ENCODE measurements at places on chromosomes 4 and X. TPM values are rescaled to one million over a fixed set of nuclear protein-coding genes. Genes with fewer than 3 reads are reported as not detected.

Gene SMARCA1
- total RNA-seq = 92.1 TPM

GRCh38 chrX:73262991-73263390 lies 48.3 kb upstream of the NAP1L2 start:
- peak; percentile 20 for DNase-seq

Gene BEX1
- 52.2 TPM for total RNA-seq

GRCh38 chr4:42904986-42905385 lies 12.5 kb downstream of the GRXCR1 start:
- DNase-seq = no peak

- no peak for DNase-seq
Measured at GRCh38 chrX:144840616-144841015, 406.7 kb upstream of the SPANXN1 start.

Gene MAP3K15
- total RNA-seq = 2.0 TPM

Gene OTUD6A
- total RNA-seq = not detected

- DNase-seq = no peak
Measured at GRCh38 chr4:109739547-109739946, 9.7 kb upstream of the PLA2G12A start.

Measured in neural progenitor cell (in vitro differentiated cells).